Bronchus fibroblast of lung (primary cell): ENCODE measurements at places on chromosomes 4 and X. TPM values are rescaled to one million over a fixed set of nuclear protein-coding genes. Genes with fewer than 3 reads are reported as not detected.

The MAGEA8 gene
- total RNA-seq = not detected in 2 replicates

The PROM1 gene
- 0.17 TPM in 1 of 2 replicates, not detected in the other for total RNA-seq

The GPC3 gene
- total RNA-seq = 0.15 TPM in 1 of 2 replicates, not detected in the other

The PFKFB1 gene
- 0.45 TPM in 1 of 2 replicates, not detected in the other for total RNA-seq

The ARHGAP4 gene
- total RNA-seq = 2.2 and 3.7 TPM in 2 replicates

The AREG gene
- 10.0 and 19.0 TPM in 2 replicates for total RNA-seq

The SPANXN3 gene
- not detected in 2 replicates for total RNA-seq

The RAB40AL gene
- not detected in 2 replicates for total RNA-seq

The SPANXB1 gene
- total RNA-seq = not detected in 2 replicates

The SMARCA1 gene
- total RNA-seq = 23.5 and 27.2 TPM in 2 replicates

The DMP1 gene
- total RNA-seq = not detected in 2 replicates

The ZBTB49 gene
- total RNA-seq = 2.1 and 5.4 TPM in 2 replicates

The DCLK2 gene
- total RNA-seq = 4.6 and 5.4 TPM in 2 replicates

The F8A3 gene
- 4.4 and 6.1 TPM in 2 replicates for total RNA-seq

The NEIL3 gene
- total RNA-seq = 11.1 and 12.5 TPM in 2 replicates

The CAMK2D gene
- total RNA-seq = 45.1 and 52.6 TPM in 2 replicates

The ALB gene
- 0.34 TPM in 1 of 2 replicates, not detected in the other for total RNA-seq

The ATG4A gene
- 6.2 and 6.5 TPM in 2 replicates for total RNA-seq

The HMX1 gene
- total RNA-seq = not detected in 2 replicates

The GYG2 gene
- 5.9 and 6.1 TPM in 2 replicates for total RNA-seq

The BRCC3 gene
- total RNA-seq = 7.4 and 8.0 TPM in 2 replicates

The DCHS2 gene
- total RNA-seq = under 0.01 TPM in 1 of 2 replicates, not detected in the other

The RAB40A gene
- total RNA-seq = under 0.01 TPM in 1 of 2 replicates, not detected in the other

The USP11 gene
- 34.8 and 41.2 TPM in 2 replicates for total RNA-seq

The SAGE1 gene
- not detected in 2 replicates for total RNA-seq

The TEX13B gene
- total RNA-seq = not detected in 2 replicates

The FSTL5 gene
- not detected in 2 replicates for total RNA-seq

The TLL1 gene
- under 0.01 and 0.15 TPM in 2 replicates for total RNA-seq

The RBM47 gene
- total RNA-seq = 0.30 and 0.50 TPM in 2 replicates

The TAF7L gene
- 0.17 and 0.30 TPM in 2 replicates for total RNA-seq

The DCAF8L2 gene
- total RNA-seq = not detected in 2 replicates

The MAGEC1 gene
- total RNA-seq = not detected in 2 replicates

The SGMS2 gene
- total RNA-seq = 43.1 and 60.4 TPM in 2 replicates

The RHOXF2 gene
- total RNA-seq = not detected in 2 replicates

The CT83 gene
- total RNA-seq = not detected in 2 replicates

The VSIG4 gene
- not detected in 2 replicates for total RNA-seq

The RAB39B gene
- 0.59 and 1.7 TPM in 2 replicates for total RNA-seq

The IL1RAPL2 gene
- total RNA-seq = 4.0 and 5.7 TPM in 2 replicates

The PLAC1 gene
- total RNA-seq = 0.15 and 0.17 TPM in 2 replicates

The AR gene
- total RNA-seq = 2.0 and 2.7 TPM in 2 replicates

The F11 gene
- total RNA-seq = not detected in 2 replicates

The N4BP2 gene
- 1.3 and 2.0 TPM in 2 replicates for total RNA-seq

The BMP2K gene
- 18.7 and 22.4 TPM in 2 replicates for total RNA-seq

The USP26 gene
- total RNA-seq = not detected in 2 replicates

The AGTR2 gene
- not detected in 2 replicates for total RNA-seq

The ATP2B3 gene
- not detected in 2 replicates for total RNA-seq

The NLRP2B gene
- total RNA-seq = not detected in 2 replicates
